Midbrain (tissue), 1 donor: ENCODE measurements at places on chromosomes 16 and 17.

- no peak for DNase-seq
Measured at GRCh38 chr16:57061084-57061905, 31.1 kb upstream of the CPNE2 start.

DNA sequence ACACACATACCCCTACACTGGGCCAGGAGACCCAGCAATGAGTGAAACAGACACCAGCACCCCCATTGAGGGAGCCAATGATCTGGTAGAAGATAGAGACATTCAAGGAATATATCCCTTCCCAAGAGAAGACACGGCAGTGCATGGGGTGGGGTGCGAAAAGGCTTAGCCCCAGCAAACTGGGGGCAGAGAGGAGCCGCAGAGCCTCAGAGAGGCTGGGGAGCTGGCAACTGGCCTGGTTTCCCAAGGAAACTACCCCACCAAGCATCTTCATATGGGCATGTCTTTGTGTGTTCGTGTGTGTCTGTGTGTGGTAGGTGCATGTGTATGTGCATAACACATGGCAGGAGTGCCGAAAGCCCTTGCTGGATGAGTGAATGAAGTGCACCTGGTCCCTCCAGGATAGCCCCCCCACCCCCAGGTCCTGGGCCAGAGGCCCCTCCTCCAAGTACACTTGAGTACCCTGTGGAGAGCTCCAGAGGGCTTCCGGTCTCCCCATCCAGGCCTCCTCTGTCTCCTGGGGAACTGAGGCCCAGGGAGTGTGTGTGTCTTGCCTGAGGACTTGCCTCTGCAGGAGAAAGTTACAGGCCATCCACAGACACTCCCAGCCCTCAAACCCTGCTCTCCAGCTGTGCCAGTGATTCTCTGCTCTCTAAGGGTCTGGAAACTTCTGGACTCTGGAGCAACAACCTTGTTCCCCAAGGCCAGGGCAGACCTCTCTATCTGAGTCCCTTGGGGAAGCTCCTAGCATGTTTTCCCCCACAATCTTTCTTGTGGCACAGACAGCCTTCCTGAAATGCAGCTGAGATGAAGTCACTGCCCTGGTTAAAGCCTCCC is 15.9 kb downstream of the TBX2 start:
- DNase-seq = no peak

GRCh38 chr16:50173316-50173715 is 20.2 kb downstream of the TENT4B start:
- no peak for DNase-seq

- no peak for DNase-seq
Measured at GRCh38 chr17:79337053-79337452, 262.4 kb downstream of the ENGASE start.

DNA sequence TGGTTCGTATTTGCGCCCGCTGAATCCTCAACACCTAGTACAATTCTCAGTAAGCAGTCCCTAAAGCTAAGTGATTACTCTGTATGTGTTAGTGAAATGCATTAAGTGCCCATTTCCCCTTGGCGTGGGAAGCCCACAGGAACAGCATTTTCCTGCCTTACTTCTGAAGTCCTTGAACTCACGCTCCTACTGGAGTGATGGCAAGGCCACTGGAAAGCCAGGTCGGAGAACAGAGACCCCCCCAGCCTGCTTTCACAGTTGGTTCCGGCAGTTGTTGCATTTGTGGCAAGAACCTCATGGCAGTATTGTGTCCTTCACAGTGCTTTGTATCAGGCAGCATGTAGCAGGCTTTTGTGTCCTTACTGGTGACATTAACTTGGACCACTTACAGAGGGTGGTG is 340.7 kb downstream of the CDH13 start:
- no peak for DNase-seq

DNA sequence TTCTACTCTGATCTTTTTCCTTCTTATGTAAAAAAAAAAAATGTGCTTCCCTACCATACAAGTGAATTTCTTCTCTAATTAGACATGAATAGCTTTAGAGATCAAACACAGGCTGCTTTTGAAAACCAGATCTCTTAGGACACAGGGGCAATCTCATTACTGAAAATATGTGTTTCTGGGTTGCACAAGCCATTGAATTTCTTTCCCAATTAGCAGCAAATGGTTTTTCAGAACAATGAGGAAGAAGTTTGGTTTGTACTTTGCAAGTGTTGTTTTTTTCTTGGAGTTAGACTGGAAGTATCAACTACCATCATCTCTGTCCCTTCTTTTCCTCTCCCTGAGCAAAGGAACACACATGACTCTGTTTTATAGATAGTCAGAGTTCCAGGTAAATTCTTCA is 5.6 kb upstream of the ANKS4B start:
- no peak for DNase-seq

- no peak for DNase-seq
Measured at GRCh38 chr17:69828087-69828486, 246.9 kb upstream of the KCNJ16 start.

DNA sequence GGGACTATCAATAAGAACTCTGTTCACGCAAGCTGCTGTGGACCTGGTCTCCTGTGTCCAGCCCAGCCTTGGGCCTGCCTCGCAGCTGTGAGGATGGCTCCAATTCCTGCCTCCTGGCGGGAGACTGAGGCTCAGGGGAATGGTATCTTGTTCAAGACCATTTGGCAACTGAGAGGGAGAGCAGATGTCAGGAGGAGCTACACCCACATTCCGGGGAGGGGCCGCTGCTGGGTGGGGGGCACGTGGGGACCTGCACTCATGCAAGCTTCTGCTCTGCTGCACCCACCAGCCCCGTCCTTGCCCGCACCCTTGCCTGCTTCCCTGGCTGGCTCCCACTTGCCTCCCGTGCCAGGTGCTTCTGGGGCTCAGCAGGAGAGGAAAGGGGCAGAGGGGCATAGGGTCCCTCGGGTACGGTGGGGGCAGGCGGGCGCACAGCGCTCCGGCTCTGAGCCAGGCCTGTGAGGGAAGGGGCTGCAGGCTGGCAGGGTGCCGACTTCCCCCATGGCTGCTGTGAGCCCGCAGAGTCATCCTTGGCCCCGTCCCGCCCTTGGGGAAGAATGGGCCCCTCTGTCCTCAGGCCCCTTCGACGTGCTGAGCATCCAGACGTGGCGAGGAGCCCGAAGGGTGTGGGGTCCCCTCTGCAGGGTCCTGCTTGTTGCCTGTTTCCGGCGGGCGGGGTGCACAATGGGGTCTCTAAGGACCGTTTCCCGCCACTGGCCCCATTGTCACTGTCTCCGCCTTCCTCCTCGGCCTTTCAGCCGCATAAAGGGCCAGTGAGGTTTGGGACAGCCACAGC is 2.7 kb downstream of the METRN start:
- no peak for DNase-seq

GRCh38 chr17:13933441-13934276 is 135.6 kb upstream of the COX10 start:
- DNase-seq = no peak

- no peak for DNase-seq
Measured at GRCh38 chr17:81870981-81871386, at the start of gene ARHGDIA. ARHGDIA (minus strand) TSS chr17:81871337; CDS start chr17:81869930, 1,407 bp downstream.

- peak; percentile 74 for DNase-seq
Measured at GRCh38 chr16:705431-706188, at the start of gene FBXL16. FBXL16 (minus strand) TSS chr16:705801; CDS start chr16:697405, 8,396 bp downstream.

GRCh38 chr17:69405096-69405495 is 9.4 kb upstream of the MAP2K6 start:
- no peak for DNase-seq

GRCh38 chr17:78879635-78880186 is 23.3 kb downstream of the CEP295NL start:
- DNase-seq = no peak

- DNase-seq = no peak
Measured at GRCh38 chr17:81194941-81195901, 27.5 kb downstream of the CEP131 start.

DNA sequence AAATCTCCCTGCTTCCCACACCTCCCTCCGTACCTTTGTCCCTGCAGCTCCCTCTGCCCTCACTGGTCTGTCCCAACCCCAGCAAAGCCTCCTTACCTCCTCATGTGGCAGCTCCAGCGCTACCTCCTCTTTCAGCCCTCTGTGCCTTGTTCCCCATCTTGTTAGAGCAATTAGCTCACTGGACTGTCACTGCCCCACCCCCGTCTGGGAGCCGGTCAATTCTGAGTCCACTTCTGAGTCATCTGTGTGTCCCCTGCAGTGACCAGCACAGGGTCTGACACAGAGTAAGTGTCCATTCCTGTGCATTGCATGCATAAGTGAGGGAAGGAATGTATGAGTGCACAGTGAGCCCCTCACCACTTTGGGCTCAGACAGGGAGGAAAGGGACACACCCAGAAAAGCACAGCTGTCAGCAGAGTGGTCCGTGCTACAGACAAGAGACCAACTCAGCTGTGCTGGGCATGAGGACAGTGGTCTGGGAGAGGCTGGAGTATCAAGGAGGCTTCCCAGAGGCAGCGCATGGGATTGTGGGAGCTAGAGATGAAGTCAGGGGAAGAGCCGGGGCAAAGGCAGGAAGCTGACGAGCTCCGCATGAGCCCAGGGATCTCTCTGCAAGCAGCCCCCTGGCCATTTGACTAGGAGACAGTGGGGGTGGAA is 45.9 kb downstream of the PITPNM3 start:
- DNase-seq = no peak

GRCh38 chr17:55190748-55191147 is 74.0 kb upstream of the HLF start:
- DNase-seq = no peak

- DNase-seq = no peak
Measured at GRCh38 chr17:13885953-13886889, 183.1 kb upstream of the COX10 start.

DNA sequence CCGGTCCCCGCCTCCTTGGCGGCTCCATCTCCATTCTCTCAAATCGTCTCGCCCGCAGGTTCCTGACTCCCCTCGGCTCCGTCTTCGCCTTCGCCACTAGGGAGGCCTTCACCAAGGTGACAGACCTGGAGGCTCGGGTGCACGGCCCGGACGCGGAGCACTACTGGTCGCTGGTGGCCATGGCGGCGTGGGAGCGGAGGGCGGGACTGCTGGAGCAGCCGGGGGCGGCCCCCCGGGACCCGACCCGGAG is 862 bp downstream of the GLTPD2 start:
- DNase-seq = no peak

- no peak for DNase-seq
Measured at GRCh38 chr17:30393491-30393890, 14.8 kb downstream of the CPD start.

DNA sequence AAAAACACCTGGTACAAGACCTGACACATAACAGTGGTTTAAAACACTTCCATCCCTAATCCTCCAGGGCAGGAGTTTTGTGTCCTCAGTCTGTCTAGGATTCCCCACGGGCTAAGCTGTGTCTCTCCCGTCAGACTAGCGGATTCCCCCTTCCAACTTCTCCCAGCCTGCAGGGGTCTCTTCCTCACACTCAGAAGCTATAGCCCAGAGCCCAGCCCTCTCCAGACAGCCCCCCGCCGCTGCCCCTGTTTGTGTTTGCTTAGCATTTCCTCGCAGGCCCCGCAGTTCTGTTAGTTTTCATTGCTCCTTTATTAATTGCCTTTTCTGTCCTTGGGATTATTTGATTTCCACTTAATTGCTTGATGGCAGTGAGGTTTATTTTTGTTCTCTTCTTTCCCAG is 91.2 kb downstream of the TMEM132E start:
- DNase-seq = no peak

DNA sequence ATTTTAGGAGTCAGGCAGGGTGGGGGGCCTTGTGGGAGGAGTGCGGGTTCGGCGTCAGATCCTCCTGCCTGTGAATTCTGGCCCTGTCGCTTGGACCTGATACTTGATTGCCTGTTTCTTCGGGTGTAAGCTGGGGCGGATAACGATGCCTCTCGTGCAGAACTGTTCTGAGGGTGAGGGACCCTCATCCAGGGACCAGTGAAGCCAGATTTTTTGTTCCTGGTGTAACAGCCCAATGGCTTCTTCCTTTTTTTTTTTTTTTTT is 1.3 kb downstream of the TBCD start:
- no peak for DNase-seq

DNA sequence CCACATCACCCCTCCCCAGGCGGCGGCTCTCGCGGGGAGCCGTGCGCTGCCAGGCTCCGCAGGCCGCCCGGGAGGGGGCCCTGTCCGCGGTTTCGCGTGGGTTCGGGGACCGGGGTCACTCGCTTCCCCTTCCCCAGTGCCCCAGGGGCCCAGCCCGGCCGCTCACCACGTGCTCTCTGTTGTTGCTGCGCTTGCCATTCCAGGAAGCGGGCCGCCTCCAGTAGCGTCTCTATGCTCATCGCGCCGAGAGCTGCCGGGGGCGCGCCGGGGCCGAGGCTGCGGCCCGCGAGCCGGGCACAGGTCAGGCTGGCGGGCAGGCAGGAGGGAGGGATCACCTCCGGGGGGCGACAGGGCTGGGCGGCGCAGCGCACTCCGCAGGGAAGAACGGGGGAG is 390 bp downstream of the MNT start:
- peak; percentile 44 for DNase-seq

- DNase-seq = no peak
Measured at GRCh38 chr16:84874983-84875382, 55.2 kb downstream of the CRISPLD2 start.

DNA sequence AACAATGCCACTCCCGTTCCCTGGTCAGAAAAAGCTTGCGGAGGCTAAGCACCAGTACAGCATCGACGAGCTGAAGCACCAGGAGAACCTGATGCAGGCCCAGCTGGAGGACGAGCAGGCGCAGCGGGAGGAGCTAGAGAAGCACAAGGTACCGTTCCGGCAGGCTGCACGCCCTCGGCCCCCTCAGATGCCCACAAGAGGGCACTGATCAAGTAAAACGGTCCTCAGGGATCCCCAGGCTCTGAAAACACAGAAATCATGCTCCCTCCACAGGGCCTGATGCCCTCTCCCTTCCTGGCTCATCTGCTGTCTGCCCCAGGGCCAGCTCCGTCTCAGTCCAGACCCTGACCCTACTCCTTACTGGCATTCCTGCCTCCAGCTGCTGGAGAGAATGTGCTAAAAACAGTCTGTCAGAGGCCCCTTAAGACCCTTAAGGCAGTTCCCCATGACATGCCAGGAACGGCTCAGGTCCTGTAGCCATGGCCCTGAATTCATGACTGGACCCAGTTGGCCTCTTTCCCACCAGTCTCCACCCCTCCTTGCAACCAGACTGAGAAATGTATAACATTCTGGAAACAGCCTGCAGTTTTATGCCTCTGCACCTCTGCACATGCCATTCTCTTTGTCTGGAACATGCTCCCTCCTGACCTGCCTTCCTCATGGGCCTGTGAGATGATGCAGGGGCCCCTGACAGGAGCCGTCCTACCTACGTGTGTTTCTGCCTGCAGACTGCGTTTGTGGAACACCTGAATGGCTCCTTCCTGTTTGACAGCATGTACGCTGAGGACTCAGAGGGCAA is 21.8 kb downstream of the DRC3 start:
- peak; percentile 7 for DNase-seq

DNA sequence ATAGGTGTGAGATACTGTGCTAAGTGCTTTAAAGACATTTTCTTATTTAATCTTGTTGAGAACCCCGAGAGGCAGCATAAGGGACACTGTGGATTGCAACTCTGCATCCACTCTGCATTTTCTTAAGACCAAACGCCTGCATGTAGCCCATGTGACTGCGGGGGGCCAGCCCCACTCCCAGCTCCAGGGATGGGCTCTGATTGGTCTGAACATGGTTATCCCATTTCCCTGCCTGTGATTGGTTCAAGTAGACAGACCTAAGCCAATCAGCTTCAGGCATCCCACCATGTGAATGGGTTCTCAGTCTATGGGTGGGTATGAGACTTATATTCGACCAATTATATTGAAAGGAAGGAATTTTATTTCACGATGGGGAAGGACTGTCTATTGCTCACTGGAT is 33.2 kb upstream of the USP7 start:
- DNase-seq = no peak
